ENCODE measurements at places on chromosomes 5 and 9. TPM values are rescaled to one million over a fixed set of nuclear protein-coding genes. Genes with fewer than 3 reads are reported as not detected.
A peak's percentile ranks its signal among the peaks of the same experiment; 100 is the strongest.

DNA sequence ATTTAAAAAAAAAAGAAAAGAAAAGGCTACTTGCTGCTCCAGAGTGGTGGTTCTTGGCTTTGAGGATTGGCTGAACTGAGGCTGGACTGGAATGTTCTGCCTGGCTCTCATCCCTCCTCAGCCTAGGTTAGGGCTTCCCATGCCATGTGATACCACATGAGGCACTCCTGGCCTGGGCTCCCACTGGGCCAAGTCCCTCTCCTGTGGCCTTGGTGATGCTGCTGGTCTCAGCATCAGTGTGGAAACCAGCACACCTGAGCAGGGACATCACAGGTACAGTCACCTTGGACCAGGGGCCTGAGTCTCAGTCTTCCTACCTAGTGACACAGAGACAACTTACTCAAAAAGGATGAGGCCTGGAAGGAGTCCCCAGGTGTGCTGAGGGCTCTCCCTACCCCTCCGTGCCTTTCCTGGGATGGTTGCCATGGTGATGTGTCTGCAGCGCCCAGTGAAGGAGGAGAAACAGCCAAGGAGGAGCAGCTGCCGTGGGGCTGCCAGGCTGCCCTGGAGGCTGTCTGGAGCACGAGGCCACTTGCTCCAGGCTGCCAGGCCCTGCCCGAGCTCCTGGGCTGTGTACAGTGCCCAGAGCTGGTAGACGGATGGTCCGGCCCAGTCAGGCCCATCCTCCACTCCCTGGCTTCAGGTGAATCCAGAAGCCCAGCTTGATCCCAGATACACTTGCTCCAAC is 71.0 kb downstream of the WNK2 start:
- no peaks in the 10 kb centered on the region for H3K36me3 ChIP-seq
- DNase-seq = no peak
- H3K27ac ChIP-seq = no peak overlapping the region

DNA sequence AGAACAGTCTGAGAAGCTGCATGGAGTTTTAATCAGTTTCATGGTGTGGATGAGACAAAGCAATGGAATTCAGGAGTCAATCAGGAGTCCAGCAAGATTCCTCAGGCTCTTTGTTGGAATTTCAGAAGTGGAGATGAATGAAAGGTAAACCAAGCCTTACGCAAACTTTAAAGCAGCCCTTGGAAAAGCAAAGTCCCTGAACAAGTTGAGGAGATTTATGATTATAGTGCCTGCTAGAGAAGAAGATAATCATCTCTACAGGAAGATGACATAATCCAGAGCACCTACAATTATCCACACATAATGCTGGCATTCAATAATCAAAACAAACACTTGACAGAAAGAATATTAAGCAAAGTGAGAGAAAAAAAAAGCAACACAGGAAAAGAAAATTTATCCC is 1380.1 kb upstream of the NUDT12 start:
- H3K4me3 ChIP-seq = no peak overlapping the region
- H3K27ac ChIP-seq = no peak overlapping the region
- H3K4me1 ChIP-seq = no peaks in the 10 kb centered on the region

DNA sequence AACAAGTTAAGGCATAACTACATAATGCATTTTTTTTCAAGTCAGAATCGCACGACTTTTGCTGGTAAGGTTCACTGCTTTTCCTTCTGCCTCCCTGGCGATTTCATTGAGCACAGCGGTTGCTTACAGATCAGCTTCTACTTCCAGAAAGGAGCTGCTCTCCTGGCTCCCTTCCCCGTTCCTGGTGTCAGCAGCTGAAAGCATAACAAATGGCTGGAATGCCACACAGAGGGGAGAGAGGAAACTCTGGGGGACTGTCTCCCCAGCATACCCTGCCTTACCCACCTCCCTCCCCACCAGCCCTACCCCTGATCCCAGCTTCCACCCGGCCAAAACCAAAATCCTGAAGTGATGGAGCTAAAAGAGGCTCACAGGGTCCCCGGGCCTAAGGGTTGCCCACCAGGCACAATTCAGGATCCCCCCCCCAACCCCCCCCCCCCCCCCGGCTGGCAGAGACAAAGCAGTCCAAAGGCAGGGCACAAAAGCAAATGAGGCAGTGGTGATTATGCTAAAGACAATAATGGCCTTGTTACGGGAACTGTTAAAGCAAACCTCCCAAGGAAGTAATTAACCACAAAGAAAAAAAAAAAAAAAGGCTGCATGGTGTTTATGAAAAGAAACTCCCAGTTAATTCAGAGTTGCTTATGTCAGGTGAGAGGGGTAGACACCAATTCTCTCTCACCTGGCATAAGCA is 126.1 kb upstream of the WWC1 start:
- DNase-seq = no peak
- no peaks in the 10 kb centered on the region for H3K27me3 ChIP-seq
- H3K36me3 ChIP-seq = peaks cover 15% of the 10 kb centered on the region
- H3K4me1 ChIP-seq = no peaks in the 10 kb centered on the region
- no peak overlapping the region for H3K27ac ChIP-seq

DNA sequence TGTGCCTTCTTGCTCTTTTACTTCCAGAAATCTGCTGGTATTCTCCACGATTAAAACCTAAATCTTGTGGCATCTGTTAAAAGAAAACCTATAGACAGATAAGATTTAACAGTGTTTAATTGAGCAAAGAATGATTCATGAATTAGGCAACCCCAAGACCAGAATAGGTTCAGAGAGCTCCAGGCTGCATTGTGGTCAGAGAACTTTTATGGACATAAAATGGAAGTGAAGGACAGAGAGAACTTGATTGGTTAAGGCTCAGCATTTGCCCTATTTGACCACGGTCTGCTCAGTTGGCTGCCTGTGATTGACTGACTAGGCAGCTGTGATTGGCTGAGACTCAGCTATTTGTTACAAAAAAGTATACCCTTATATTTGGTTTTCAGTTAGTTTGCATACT is 10.4 kb upstream of the SLC36A2 start:
- H3K27me3 ChIP-seq = no peaks in the 10 kb centered on the region
- H3K4me3 ChIP-seq = no peak overlapping the region

DNA sequence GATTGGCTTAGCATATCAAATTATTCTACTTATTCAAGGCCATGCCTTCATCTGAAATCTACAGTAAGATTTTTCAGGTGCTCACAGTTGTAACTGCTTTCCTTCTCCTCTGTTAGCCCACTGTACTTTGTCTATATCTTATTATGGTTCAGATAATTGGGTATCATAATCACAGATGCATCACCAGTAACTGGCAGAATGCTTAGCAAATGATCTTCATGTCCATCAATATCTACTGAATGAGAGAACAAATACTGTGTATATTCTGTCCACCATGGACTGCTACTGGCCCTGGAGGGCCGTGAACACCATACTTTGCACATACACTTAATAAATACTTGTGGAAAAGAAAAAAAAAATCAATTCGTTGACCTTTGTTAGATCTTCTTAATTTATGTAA is 96.2 kb downstream of the MEF2C start:
- no peaks in the 10 kb centered on the region for H3K27me3 ChIP-seq
- peaks cover 20% of the 10 kb centered on the region for H3K4me1 ChIP-seq
- H3K4me3 ChIP-seq = peak overlapping the region; percentile 64
- peak overlapping the region; percentile 99 for H3K27ac ChIP-seq
- no peak for DNase-seq

DNA sequence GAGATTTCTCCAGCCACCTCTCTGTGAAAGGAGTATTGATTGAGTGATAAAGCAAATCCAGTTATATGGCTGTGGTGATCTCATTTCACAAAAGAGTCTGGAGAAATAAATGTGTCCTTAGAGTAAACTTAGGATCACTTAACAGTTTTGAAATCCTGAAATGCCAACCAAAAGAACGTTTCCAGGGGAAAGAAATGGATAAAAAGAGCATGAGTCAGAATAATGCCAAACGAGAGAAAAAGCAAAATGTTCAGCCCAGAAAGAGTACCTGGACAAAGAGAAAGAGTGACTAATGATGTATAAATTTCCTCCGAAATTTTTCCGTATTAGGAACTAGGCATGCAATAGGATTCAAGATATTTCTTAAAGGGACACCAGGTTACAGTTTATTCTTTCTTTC is 463.1 kb upstream of the CDH10 start:
- H3K4me3 ChIP-seq = no peak overlapping the region
- no peak overlapping the region for H3K27ac ChIP-seq
- no peaks in the 10 kb centered on the region for H3K4me1 ChIP-seq
- DNase-seq = no peak
- no peaks in the 10 kb centered on the region for H3K27me3 ChIP-seq

DNA sequence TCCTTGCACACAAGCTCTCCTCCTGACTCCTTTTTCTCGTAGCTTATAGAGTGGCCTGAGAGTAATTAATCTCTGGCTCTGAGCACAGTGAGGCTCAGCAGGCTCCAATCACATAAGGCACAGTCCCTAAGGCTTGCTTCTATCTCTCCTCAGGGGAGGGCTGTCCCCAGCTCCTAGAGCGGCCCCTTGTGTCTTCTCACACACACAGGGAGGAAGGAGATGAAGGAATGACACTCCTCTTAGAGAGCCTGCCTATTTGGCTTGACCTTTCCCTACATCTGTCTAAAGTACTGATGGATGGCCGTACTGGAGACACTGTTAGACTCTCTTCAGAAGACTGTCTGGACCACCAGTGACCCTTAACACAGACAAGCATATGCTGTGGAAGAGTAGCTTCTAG is 12.9 kb downstream of the TAS2R1 start:
- H3K4me1 ChIP-seq = peaks cover 10% of the 10 kb centered on the region
- no peak for DNase-seq
- H3K4me3 ChIP-seq = no peak overlapping the region

DNA sequence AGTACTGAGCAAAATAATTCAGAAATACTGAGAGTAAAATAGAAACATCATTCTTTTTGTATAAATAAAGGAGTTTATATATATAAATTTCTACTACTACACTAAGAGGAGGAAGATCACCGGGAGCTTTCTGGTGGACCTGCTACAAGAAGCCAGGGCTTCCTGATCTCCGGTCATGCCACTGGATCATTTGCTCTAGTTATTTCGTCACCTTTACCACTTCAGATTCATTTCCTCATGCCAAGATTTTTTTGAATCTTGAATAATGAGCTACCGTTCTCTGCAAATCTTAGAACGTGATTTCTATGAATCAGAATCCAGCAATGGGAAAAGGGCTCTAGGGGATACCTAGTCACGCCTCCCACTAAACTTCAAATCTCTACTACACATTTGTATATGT is 51.9 kb upstream of the TBC1D9B start:
- H3K27me3 ChIP-seq = no peaks in the 10 kb centered on the region
- no peak overlapping the region for H3K27ac ChIP-seq
- peaks cover 1% of the 10 kb centered on the region for H3K4me1 ChIP-seq
- DNase-seq = no peak
- H3K36me3 ChIP-seq = no peaks in the 10 kb centered on the region

DNA sequence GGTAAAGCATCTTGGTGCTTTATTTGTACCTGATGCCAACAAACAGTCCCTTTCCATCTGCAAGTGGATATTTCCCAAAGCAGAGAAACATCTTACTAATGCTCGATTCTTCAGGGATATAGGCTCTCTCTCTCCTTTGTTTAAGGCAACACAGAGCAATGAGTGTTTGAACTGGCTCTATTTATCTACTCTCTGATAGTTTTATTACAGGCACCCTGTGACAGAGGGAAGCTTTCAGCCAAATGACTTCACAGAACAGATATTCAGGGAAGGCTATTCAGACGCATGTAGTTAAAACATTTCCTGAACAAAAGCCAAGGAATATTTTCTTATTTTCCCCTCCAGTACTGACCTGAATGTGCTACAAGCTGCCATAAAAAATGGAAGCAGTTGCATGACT is 141.8 kb downstream of the YIPF5 start:
- peak; percentile 92 for DNase-seq
- H3K27ac ChIP-seq = peak overlapping the region; percentile 92
- peaks cover 30% of the 10 kb centered on the region for H3K4me1 ChIP-seq
- H3K4me3 ChIP-seq = peak overlapping the region; percentile 62

DNA sequence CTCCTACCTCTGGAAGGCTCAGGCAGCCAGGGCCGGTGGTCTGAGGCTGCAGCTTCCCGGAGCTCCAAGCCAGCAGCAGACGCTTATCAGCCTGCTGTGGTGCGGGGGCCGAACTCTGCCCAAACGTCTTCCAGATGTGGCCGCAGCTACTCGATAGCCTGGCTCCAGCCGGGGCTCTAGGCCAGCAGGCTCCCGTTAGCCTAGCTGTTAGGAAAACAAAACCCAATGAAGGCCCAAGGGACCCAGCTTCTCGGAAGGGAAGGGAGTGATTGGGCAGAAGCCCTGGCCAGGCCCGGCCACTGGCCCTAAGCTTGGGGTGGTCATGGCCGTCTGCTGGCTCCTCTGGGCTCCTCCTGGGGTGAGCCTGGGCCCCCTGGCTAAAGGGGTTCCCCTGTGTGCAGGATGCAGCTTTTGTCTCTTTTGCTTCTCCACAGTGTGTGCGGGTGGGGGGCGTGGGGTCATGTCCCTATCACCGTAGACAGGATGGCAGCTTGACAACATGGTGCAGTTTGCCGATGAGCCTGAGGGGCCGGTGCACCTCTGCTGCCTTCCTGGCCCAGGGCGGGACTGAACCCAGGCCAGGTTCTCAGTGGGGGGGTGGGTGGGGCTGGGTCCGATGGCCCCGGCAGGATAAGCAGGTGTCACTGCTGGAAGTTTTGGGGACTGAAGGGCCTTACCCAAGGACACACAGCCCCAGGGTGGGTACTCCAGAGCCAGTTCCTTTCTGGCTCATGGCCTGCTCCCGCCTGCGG is 18.7 kb downstream of the MYMK start:
- peak overlapping the region; percentile 47 for H3K27ac ChIP-seq
- no peaks in the 10 kb centered on the region for H3K36me3 ChIP-seq
- peaks cover 10% of the 10 kb centered on the region for H3K4me1 ChIP-seq
- H3K27me3 ChIP-seq = no peaks in the 10 kb centered on the region
- no peak overlapping the region for H3K4me3 ChIP-seq

DNA sequence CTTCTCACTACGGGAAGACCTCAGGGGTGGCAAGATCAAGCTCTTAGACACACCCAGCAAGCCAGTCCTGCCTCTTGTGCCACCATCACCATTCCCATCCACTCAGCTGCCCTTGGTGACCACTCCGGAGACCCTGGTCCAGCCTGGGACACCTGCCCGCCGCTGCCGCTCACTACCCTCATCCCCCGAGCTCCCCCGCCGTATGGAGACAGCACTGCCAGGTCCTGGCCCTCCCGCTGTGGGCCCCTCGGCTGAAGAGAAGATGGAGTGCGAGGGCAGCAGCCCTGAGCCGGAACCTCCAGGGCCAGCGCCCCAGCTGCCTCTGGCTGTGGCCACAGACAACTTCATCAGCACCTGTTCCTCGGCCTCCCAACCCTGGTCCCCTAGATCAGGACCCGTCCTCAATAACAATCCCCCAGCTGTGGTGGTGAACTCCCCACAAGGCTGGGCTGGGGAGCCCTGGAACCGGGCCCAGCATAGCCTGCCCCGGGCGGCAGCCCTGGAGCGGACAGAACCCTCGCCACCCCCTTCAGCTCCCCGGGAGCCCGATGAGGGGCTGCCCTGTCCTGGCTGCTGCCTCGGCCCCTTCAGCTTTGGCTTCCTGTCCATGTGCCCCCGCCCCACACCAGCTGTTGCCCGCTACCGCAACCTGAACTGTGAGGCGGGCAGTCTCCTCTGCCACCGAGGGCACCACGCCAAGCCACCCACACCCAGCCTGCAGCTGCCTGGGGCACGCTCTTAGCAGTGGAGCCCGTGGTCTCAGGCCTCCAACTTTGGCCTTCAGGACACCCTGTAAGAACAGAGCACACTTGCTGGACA is 4.1 kb downstream of the TESK1 start:
- no peak for DNase-seq
- peaks cover 7% of the 10 kb centered on the region for H3K36me3 ChIP-seq
- H3K27ac ChIP-seq = no peak overlapping the region
- H3K27me3 ChIP-seq = no peaks in the 10 kb centered on the region

GRCh38 chr5:141434006-141434405 is 3.7 kb downstream of the PCDHGA12 start:
- H3K4me1 ChIP-seq = peaks cover 29% of the 10 kb centered on the region
- no peaks in the 10 kb centered on the region for H3K36me3 ChIP-seq
- DNase-seq = peak; percentile 71

Gene PCDHGB1
- 0.25 TPM for total RNA-seq

Gene HTR4
- total RNA-seq = not detected

Gene PAEP
- total RNA-seq = not detected

Gene MAMDC2
- not detected for total RNA-seq

Gene OR1K1
- total RNA-seq = not detected
